Stimulated activated CD8-positive, alpha-beta memory T cell treated with anti-CD3 and anti-CD28 coated beads, Interleukin-12 subunit alpha, Interleukin-12 subunit beta, amount 100 ng/mL, for 1 hour (primary cell): ENCODE measurements at places on chromosomes 1 and 21.

- no peak for DNase-seq
These were observed 67.0 kb upstream of the BACE2 start for GRCh38 chr21:41100826-41101550.

- peak; percentile 47 for DNase-seq
These were observed 570 bp upstream of the NEK7 start for GRCh38 chr1:198156111-198156744.

GRCh38 chr1:23896491-23896890 lies 16.7 kb downstream of the CNR2 start:
- no peak for DNase-seq

DNA sequence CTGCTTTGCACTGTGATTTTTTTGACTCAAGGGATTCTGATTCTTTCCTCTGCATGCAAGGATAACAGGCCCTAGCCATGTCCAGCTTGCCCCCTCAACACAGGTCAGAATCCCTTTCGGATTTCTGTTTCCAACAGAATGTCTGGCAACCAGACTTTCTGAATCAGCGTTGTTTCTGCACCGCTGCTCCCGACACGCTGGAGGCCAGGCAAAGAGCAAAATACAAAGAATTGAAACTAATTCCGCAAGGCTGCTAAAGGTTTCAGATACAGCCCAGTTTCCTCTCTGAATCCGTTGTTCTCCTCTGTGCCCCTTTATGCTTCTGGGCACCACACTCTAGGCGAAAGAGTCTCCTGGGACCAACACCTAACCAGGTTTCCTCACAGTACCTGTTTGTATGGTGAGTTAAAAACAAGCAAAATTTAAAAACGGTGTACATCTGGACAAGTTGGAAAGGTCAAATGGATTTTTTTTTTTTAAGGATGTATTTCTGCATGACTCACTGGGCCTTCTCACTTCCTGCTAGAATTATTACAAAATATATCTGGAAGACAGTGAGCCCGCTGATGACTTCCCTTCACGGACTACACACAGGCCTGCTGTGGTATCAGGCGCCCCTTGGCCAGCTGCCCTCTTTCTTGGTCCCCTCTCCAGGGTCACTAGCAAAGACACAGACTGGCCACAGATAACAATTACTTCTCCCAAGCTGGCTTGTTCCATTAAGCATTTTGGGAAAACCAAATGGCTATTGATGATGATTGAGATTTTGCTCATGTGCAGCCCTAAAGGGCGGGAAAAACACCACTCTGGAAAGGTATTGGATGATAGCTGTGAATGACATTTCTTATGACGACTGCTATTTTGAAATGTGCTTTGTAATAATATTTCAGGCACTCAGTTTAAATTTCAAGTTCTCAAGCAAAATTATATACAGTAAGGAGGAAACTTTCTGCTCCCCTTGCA lies 118.3 kb downstream of the TGFB2 start:
- no peak for DNase-seq

DNA sequence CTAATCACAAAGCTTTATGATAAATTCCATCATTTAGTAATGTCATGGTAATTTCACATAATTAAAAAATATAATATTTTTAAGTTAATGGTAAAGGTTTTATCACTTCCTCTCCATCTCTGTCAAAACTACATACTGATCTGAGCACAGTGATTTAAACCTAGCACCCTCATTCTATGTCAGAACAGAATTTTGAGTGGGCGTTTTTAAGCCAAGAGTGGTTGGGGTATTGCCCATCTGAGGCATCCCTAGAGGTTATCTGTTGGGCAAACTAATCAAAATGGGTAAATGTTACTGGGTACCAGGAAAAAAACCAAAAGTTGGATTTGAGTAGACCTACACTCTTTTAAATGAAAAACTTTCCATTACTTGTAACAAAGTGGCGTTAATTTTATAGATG lies 100.7 kb upstream of the GFI1 start:
- DNase-seq = no peak

DNA sequence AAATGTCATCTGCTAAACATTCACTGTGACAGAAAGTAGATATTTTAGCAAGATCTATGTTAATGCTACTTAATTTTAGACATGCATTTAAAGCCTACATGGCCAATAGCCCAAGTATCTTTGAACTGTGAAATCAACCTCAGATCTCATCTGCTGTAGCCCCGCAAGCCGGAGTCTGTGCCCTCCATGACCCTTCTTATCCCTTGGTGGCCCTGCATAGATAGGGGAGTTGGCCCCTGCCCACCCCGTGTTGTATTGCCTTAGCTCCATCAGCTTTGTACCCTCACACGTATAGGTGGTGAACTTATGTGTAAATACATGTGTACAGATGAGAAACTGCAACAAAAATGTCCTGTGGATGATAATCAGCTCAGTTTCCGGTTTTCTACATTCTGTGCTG lies 18.5 kb downstream of the ATP5PO start:
- DNase-seq = no peak

- no peak for DNase-seq
These were observed 13.8 kb downstream of the RGS4 start for GRCh38 chr1:163082971-163083370.
